Left lobe of liver (tissue), 2 donors: ENCODE measurements at places on chromosomes 7 and 10. TPM values are rescaled to one million over a fixed set of nuclear protein-coding genes. Genes with fewer than 3 reads are reported as not detected.

DNA sequence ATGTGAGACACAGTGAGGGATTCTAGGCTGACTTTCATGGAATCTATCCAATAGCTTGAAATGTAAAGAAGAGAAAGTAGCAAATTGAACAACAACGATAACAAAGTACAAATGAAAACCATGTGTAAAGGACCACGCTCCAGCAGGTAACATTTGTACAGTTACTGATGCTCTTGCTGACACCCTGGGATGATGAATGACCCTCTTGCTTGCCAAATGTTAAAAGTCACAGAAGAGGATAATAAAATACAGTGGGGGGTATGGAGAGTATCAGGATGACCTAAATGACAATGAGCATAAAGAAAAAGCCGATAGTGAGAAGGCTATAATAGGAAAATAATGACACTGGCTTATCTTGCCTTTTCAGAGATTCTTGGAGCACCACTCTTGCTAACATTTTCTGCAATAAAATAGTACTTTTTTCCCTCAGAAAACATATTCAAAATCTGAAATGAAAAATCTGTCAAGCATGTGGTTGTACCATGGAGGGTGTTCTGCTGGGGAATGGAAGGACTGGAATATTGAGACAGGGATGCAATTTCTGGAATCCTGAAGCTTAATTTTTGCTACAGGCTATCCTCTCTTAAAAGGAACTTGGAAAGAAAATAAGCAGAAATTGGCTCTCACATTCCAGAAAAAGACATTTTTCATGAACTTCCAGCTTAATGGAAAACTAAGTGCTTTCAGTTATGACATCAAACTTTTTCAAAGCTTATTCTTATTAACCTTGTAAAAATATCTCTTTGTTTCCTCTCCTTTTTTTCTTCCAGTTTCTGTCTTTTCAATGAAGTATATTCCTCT lies 303.2 kb upstream of the GHITM start:
- DNase-seq: no peak

GRCh38 chr7:80133361-80134114 lies 1.1 kb upstream of the GNAI1 start:
- DNase-seq: no peak

DNA sequence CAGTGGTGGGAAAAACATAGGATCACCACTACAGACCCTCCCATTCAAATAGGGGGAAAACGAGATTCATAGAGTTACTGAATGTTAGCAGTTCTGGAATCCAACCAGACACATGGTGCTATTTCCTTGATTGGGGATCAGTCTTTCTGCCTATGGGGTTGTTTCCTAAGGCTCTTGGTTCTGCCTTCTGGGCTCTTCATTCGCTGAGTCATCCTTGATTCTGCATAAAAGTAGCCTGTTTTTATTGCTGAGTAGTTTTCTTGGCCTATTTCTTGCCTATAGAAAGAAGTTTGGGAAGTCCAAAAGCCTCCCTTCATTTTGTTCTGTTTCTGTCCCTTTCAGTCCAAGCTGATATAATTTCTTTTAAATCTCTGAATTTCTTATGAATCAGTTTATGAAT lies 99.3 kb upstream of the OIT3 start:
- no peak for DNase-seq

DNA sequence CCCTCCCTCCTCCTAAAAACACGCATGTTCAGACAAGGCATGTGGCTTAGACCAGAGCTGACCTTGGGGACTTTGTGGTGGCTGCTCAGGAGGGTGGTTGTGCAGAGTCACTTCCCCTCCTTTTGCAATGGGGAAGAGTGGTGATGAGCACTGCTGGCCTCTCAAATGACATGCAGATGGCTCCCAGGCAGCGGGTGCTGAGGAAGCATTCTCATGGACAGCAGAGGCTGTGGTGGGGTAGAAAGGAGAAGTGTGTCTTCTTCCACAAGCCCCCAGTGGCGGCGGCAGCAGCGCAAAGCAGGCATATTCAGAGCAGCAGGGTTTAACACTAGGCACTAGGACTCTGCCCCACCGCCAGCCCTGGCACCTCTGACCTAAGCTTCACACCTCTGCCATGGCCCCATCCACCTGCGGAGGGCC lies 105.9 kb upstream of the ANLN start:
- DNase-seq: peak; percentile 57

DNA sequence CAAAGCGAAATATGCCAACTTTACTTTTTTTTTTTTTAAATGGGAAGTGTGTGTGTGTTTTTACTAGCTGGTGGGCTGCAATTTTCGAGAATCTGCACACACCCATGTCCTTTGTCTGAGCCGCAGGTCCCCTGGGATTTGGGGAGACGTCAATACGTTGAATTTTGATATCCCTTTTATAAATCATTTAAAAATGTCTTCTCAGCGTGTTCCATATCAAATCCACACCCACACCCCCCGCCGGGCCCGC lies 404 bp upstream of the FMC1 start:
- no peak for DNase-seq

GRCh38 chr10:27345455-27345920 lies 104.9 kb upstream of the ACBD5 start:
- DNase-seq: no peak

DNA sequence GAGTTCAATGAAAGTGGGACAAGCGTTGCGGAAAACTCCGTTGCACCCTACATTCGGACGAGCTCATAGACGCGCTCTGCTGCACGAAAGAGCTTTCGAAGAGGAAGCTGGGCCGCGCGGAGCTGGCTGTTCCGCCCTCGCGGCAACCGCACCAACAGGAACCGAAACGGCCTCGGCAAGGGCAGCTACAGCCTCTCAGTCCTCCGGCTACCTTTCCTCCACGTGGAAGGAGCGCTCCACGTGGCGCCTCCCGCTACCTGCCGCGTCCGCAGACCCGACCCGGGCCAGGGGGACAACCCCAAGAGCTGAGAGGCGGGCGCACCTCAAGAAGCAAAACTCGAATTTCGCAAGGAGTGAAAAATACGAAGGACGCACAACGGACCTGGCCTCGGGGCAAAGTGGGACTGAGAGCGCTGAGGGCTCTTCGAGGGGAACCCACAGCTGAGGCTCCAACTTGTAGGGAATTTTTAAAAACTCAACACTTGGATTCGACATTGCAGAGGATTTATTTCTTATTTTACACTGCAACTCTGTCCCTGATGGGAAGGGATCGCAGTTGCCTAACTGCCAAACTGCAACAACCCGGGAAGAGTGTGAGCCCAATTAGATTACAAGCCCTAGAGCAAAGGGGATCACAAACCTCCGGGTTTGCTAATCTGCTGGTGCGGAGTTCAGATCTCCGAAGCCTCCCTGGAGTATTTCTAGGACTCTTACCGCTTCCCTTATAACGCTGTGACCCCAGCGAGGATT lies 1.4 kb downstream of the HPSE2 start:
- no peak for DNase-seq

DNA sequence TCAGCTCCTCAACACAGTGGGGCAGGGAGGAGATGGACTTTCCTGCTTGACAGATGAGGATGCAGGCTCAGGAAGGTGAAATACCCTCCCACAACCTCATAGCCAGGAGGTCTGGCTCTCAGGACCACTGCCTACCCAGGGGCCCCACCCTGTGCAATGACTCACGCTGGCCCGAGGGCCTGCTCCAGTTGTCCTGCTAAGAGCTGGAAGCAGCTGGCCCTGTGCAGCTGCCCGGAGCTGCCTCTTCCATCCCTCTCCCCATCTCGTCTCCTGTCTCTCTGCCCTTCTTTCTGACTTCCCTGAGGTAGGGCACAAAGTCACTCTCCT lies 123.9 kb downstream of the ZMIZ1 start:
- DNase-seq: no peak

GRCh38 chr10:122126763-122127659 lies 138.0 kb downstream of the TACC2 start:
- DNase-seq: no peak

GRCh38 chr7:127910670-127911069 lies 120.6 kb downstream of the LRRC4 start:
- DNase-seq: no peak

- DNase-seq: no peak
Measured at GRCh38 chr10:118547282-118547681, 48.2 kb downstream of the PRLHR start.

- DNase-seq: no peak
Measured at GRCh38 chr7:18689551-18689950, 194.0 kb downstream of the HDAC9 start.

DNA sequence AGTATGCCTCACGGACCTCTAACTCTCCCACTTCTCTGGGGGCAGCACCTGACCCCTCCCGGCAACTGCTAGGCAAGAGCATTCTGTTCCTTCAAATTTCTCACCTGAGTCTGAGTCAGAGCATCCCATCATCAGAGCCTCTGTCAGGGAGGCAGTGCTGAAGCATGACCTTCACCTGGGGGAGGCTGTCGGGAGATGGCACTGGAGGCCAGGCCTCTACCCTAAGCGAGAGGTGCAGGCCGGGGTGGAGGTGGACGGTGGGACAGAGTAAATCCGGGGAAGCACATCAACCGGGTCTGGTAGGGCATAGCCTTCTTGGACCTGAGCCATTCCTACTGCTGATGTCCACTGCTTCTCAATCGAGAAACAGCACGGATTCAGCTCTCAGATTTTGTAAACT lies 90.4 kb downstream of the SPAG6 start:
- no peak for DNase-seq

- DNase-seq: no peak
Measured at GRCh38 chr7:113197274-113197673, 78.9 kb upstream of the SMIM30 start.

The IGF2BP3 gene
- total RNA-seq: 0.78 TPM

The DENND2A gene
- total RNA-seq: 2.5 TPM

The DRGX gene
- total RNA-seq: not detected

The ACTL6B gene
- not detected for total RNA-seq

The OPALIN gene
- total RNA-seq: not detected

The SPDYE2 gene
- not detected for total RNA-seq

The CEP41 gene
- 3.5 TPM for total RNA-seq

The FBXL13 gene
- total RNA-seq: 0.18 TPM

The CALHM2 gene
- total RNA-seq: 3.6 TPM
